Right lung (tissue), 10 donors: ENCODE measurements at places on chromosomes 2 and 18. TPM values are rescaled to one million over a fixed set of nuclear protein-coding genes. Genes with fewer than 3 reads are reported as not detected.

The STARD6 gene
- not detected for polyA plus RNA-seq

The UGT1A8 gene
- not detected for polyA plus RNA-seq

The NGEF gene
- polyA plus RNA-seq: 2.9 TPM

The VSNL1 gene
- 19.2 TPM for polyA plus RNA-seq

The CROCC2 gene
- 2.0 TPM for polyA plus RNA-seq

The HMSD gene
- polyA plus RNA-seq: 1.1 TPM

The CCBE1 gene
- 93.1 TPM for polyA plus RNA-seq

The IGFBP5 gene
- polyA plus RNA-seq: 207 TPM

The AFF3 gene
- 21.3 TPM for polyA plus RNA-seq

The CAPN14 gene
- 0.27 TPM for polyA plus RNA-seq

The KCNJ13 gene
- polyA plus RNA-seq: 5.0 TPM

The PKDCC gene
- polyA plus RNA-seq: 122 TPM

The VWA3B gene
- polyA plus RNA-seq: 6.5 TPM

The PSD4 gene
- polyA plus RNA-seq: 13.1 TPM

The MRPL53 gene
- 68.9 TPM for polyA plus RNA-seq

The DOK6 gene
- 14.5 TPM for polyA plus RNA-seq

The SETBP1 gene
- 21.1 TPM for polyA plus RNA-seq

The DLGAP1 gene
- 1.8 TPM for polyA plus RNA-seq

The SLC4A3 gene
- 9.3 TPM for polyA plus RNA-seq

The C2orf81 gene
- polyA plus RNA-seq: 6.0 TPM

The MAL gene
- 0.60 TPM for polyA plus RNA-seq

The D2HGDH gene
- 43.9 TPM for polyA plus RNA-seq
